Left cardiac atrium (tissue), 4 donors: ENCODE measurements at places on chromosomes 16 and 17. TPM values are rescaled to one million over a fixed set of nuclear protein-coding genes. Genes with fewer than 3 reads are reported as not detected.

KCNJ12 gene
- total RNA-seq = 16.5 TPM

C16orf46 gene
- 0.34 TPM for total RNA-seq

OSGIN1 gene
- total RNA-seq = 8.3 TPM

HBA2 gene
- 136 TPM for total RNA-seq

CTRB2 gene
- total RNA-seq = not detected

ZP2 gene
- not detected for total RNA-seq

KRT25 gene
- not detected for total RNA-seq

IKZF3 gene
- total RNA-seq = 1.0 TPM

KSR1 gene
- total RNA-seq = 15.5 TPM

CMTM2 gene
- 0.62 TPM for total RNA-seq

TNFSF12 gene
- 47.6 TPM for total RNA-seq

NATD1 gene
- 8.6 TPM for total RNA-seq

FSCN2 gene
- 0.38 TPM for total RNA-seq

FNDC8 gene
- not detected for total RNA-seq

MAP2K4 gene
- total RNA-seq = 31.3 TPM

PPP1R27 gene
- total RNA-seq = not detected

CHRNE gene
- total RNA-seq = 118 TPM

COX11 gene
- total RNA-seq = 64.2 TPM

ABI3 gene
- total RNA-seq = 12.5 TPM

SULT1A4 gene
- total RNA-seq = 4.0 TPM

HYDIN gene
- total RNA-seq = 0.38 TPM

RTN4RL1 gene
- 7.6 TPM for total RNA-seq

PIRT gene
- not detected for total RNA-seq

IGFALS gene
- not detected for total RNA-seq

NPIPA3 gene
- 0.77 TPM for total RNA-seq
